Stimulated activated CD4-positive, alpha-beta T cell treated with anti-CD3 and anti-CD28 coated beads, TNF-alpha, amount 100 ng/mL, for 4 hours (primary cell): ENCODE measurements at places on chromosomes 12 and 14.

DNA sequence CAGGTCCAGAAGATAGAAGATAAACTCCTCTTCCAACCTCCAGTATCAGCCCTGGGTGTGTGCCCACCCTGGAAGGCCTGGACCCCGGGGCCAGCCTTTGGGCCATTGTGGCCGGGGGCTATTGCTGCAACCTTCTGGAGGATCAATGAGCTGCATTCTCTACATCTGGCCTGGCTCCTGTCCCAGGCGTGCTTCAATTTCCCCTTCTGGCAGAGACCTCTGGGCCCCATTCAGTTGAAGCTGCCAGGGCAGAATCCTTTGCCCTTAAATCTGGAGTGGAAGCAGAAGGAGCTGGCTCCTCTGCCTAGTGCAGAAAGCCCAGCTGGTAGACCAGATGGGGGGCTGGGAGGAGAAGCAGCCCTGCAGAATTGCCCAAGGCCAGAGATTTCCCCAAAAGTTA is 10.0 kb downstream of the NYNRIN start:
- no peak for DNase-seq

DNA sequence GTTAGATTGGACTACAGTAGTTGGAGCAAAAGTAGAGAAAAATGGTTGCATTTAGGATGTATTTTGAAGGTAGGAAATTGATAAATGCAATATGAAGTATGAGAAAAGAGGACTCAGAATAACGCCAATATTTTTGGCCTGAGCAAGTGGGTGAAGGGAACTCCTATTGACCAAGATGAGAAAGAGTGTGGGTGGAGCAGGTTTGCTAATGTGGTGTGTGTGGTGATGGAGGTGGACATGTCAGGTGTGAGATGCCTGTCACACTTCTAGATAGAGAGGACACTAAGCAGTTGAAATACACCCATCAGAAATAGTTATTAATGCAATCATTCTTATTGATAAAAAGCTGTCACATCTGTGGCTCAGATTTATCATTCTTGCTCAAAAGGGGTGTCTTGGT is 7.3 kb downstream of the GUCY2C start:
- DNase-seq: no peak

DNA sequence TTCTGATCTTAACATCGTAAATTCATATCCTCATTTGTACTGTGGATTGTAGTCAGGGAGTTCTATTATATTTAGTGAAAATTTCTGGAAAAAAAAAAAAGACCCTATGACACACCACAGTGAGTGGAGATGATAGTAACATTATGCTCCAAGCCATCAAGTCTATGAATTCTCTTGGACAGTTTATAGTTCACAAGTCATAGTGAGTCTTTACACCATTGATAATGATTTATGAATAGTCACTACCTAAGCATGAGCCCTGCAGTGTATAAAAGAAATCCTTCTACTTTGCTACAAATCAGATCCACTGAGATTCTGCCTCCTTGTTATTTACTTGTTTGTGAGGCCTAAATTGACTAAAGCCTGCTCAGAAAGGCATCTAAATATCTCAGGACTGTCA is 772.2 kb upstream of the NOVA1 start:
- no peak for DNase-seq

DNA sequence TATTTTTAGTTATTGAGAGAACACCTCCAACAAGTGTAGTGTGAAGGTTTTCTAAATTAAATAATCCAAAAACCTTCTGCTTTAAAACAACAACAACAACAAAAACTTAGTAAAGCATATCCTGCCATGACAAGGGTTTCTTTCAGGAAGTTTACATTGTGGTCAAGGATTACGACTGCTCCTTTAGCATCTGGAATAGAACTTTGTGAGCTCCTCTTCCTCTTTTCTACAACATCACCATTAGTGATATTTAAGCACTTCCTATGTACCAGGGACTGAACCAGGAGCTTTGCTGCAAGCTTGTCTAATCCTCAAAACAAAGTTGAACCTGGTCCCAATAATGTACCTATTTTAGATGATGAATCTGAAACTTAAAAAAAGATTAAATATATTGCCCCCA is 315.4 kb upstream of the KITLG start:
- no peak for DNase-seq

GRCh38 chr12:60075091-60075490 is 479.3 kb downstream of the SLC16A7 start:
- DNase-seq: no peak

DNA sequence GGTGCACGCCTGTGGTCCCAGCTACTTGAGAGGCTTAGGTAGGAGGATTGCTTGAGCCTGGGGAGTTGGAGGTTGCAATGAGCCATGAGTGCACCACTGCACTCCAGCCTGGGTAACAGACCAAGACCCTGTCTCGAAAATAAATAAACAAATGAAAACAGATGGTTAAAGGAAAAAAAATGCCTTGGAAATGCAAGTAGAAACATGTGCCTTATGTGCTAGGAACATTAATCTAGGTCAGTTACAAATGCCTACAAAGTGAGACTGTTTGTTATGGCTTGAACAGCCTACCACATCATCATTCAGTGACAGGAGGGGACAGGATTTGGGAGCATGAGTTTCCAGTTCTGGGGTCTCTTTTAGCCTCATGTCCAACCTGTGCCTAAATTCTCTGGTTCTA is 52.4 kb upstream of the BCAT1 start:
- no peak for DNase-seq

DNA sequence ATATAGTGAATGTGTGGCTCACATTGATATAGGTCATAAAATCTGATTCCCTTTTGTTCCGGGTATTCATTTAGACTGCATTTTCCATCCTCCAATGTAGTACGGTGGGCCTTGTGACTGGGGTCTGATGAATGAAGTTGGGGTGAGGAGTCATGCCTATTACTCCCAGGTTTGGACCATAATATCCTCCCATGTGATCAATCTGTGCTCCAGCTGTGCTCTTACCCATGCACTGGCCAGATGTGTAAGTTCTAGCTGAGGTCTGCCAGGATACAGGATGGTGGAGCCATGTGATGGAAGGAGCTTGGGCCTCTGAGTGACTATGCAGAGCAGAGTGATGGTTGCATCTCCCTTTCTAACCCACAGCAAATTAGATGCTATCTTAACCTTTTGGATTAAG is 1034.0 kb upstream of the TMEM132C start:
- DNase-seq: no peak

- DNase-seq: peak; percentile 16
Observed at GRCh38 chr12:32107359-32108267, 966 bp downstream of the BICD1 start.

- no peak for DNase-seq
Observed at GRCh38 chr14:89479802-89480201, 62.8 kb upstream of the FOXN3 start.

DNA sequence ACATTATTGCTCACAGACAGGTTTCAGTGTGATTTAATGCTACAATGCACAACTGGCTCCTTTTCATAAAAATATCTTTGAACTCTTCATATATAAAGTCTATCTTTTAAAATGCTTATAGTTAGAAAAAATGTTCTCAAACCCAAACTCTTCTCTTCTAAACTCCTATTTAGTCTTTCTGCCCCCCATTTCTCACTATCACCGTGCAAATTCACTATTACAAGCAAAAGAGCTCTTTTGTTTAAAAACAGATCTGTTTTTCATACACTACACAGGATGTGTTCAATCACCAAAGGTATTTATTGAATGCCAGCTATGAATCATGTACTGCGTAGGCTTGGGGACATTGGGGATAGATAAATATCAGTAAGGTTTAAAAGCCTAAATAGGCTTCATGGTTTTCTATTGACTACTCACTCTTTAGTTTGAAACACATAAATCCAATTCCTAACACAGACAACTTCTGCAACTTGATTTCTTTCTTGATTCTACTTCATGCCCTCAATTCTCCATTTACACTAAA is 692.3 kb downstream of the C12orf50 start:
- no peak for DNase-seq

DNA sequence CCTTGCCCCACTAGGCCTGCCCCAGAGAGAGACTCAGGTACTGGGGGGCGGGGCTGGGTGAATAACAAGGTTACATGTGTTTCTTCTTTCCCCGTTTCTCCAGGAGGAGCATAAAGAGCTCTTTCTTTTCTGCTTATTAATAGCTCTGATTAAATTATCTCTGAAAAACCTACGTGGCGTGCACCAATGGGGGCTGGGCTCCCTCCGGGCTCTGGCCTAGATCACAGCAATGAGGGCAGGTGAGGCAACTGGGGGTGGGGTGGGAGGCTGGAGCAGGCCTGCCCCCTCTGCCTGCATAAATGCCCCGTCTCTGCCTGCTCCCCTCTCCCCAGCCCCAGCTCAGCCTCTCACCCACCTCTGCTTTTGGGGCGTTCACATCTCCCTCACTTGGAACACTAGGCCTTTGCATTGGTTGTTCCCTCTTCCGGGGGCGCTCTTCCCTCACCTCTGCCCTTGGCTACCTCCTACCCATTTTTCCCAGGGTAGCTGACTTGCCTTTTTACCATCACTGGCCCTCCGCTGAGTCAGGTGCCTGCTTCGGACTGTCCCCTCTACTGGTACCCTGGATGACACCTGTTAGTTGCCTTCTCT is 4.1 kb upstream of the FAM222A start:
- DNase-seq: no peak

DNA sequence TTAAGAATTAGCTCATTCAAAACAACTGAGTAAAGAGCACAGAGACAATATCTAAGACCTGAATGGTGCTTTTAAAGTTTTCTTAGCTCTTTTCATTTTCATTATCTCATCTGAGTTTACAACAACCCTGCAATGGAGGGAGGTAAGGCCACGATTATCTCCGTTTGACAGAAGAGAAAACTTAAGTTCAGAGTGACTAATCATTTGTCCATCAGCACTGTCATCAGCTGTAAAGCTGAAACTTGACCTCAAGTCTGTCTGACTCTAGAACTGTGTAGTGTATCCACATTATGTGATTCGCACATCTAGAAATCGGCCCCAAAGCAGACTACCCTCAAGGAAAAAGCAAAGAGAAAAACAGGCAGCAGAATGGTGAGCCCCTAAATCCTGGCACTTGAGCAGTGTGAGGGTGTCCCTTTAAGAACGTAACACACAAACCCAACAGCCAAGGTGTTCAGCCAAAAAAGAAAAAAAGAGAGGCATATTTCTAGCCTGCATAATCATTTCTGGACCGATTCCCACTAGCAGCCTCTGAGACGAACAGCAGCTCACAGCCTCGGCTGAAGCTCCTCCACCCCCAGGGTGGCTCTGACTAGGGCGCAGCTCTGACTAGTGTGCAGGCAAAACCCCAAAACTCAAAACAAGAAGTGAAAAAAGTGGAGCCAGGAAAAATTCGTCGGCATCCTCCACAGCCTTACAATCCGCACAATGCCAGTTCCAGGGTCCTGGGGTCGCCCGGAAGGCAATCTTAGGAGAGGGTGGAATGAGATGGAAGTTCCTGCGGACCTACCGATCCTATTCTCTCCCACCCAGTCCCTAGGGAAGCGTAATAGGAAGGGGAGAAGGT is 1.6 kb downstream of the STXBP6 start:
- no peak for DNase-seq

DNA sequence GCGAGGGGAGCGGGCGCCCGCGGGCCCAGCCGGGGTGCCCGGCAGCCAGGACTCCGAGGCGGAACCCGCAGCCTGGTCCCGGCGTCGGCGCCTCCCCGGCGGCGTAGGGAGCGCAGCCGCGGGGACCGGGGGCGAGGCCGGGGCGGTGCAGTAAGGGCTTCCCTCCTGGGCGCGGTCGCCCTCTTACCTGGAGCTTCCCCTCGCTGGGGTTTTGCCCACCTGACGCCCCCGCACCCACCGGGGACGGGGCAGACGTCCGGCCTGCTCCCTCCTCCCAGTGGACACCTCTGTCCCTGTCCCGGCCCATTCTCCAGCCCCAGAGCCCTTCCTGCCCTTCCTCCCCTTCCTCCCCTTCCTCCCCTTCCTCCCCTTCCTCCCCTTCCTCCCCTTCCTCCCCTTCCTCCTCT is 413 bp upstream of the TUBA1C start:
- DNase-seq: no peak

DNA sequence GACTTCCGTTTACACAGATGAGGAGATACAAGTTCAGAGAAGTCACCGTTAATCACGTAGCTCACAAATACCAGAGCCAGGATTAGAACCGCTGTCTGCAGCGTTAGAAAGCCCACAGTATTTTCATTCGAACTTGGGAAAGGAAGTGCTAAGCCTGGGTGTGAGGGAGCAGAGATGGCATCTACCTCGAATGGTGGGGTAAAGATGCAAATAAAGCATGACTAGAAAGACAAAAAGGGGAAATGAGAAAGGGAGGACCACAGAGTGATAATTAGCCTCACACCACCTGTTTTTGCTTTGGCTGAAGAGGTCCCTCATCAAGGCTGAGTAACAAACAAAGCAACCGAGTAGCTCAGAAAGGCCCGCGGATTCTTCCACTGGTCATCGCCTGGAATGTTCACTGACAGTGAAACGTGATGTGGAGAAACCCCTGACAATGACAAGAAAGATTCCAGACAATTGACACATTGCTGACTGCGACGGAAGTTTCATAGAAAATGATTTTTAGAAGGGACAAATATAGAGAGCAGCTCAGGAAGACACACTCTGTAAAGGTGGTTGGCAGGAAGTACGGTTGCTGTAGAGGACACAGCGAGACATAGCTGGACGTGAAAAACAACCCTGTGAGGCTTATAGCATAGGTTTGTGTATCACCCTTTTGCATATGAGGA is 31.5 kb upstream of the BHLHE41 start:
- no peak for DNase-seq
